Right atrium auricular region (tissue), 2 donors: ENCODE measurements at places on chromosomes 12 and 14. TPM values are rescaled to one million over a fixed set of nuclear protein-coding genes. Genes with fewer than 3 reads are reported as not detected.
A peak's percentile ranks its signal among the peaks of the same experiment; 100 is the strongest.

GRCh38 chr14:90538095-90538494 lies 141.3 kb downstream of the CALM1 start:
- peaks cover 13% of the 10 kb centered on the region for H3K36me3 ChIP-seq
- H3K4me3 ChIP-seq: no peak overlapping the region
- H3K4me1 ChIP-seq: peaks cover 42% of the 10 kb centered on the region
- no peak overlapping the region for H3K27ac ChIP-seq
- H3K27me3 ChIP-seq: no peaks in the 10 kb centered on the region

GRCh38 chr12:130955238-130955816 lies 1.6 kb downstream of the ADGRD1 start:
- no peaks in the 10 kb centered on the region for H3K27me3 ChIP-seq
- DNase-seq: peak; percentile 81
- H3K4me1 ChIP-seq: peaks cover 60% of the 10 kb centered on the region
- peak overlapping the region; percentile 94 for H3K27ac ChIP-seq
- peak overlapping the region; percentile 69 for H3K4me3 ChIP-seq

The PTGER2 gene
- total RNA-seq: 0.44 TPM

The NEDD1 gene
- 11.9 TPM for total RNA-seq

DNA sequence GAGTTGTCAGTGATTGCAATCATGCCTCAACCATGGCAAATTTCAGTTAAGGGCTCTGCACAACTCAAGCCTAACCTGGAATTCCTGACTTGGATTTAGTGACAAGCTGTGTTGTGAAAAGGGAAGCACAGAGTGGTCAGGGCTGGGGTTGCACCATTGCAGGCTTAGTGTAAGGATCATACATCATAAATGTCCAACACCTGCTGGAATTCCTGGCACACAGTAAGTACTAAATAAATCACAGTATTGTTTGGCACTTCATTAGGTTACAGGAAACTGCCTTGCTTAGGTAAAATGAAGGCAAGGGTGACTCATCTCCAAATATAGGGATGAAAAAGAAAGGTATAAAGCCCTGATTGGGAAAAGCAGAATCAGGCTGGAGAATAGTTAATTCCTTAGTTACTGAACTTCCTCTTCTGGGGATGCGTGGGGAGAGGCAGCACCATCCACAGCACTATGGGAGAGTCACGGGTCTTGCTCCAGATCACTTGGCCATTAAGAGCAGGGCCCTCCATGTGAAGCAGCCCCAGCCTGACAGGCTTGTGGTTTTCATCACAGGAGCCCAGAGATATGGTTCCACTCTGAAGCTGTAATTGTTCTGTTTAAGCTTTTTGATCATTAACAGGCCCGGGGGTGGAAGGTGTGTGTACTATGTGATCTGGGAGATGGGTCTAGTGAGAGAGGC lies 39.7 kb downstream of the SLC8A3 start:
- no peaks in the 10 kb centered on the region for H3K36me3 ChIP-seq
- H3K4me3 ChIP-seq: no peak overlapping the region
- no peaks in the 10 kb centered on the region for H3K27me3 ChIP-seq
- no peak overlapping the region for H3K27ac ChIP-seq

DNA sequence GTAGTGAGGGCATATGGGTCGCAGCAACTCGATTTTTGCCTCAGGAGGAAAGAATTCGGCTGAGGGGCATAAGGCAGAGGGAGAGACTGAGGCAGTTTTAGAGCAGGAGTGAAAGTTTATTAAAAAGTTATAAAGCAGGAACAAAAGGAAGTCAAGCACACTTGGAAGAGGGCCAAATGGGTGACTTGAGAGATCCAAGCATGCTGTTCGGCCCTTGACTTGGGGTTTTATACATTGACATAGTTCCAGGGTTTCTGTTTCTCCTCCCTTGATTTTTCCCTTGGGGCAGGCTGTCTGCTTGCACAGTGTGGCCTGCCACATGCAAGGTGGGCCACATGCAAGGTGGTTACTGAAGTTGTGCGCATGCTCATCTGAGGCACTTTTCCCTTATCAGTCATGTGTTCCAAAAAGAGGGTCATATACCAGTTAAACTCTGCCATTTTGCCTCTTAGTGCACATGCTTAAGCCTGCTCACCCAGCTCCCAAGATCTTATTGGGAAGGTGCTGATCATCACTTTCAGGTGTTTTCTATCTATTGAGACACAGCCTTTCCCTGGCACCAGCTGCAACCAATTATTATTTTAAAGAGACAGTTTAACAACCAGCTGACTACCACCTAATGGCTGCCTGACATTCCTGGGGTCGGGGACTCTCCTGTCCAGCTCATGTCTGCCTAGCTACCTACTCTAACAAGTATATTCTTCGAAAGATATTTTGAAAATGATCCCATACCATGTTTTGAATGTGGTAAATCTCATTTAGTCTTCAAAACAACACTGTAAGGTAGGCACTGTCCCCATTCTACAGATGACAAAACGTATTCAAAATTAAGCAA lies 19.9 kb downstream of the PTGER2 start:
- no peak overlapping the region for H3K4me3 ChIP-seq
- H3K4me1 ChIP-seq: no peaks in the 10 kb centered on the region
- no peaks in the 10 kb centered on the region for H3K36me3 ChIP-seq
- no peak for DNase-seq
- no peaks in the 10 kb centered on the region for H3K27me3 ChIP-seq

DNA sequence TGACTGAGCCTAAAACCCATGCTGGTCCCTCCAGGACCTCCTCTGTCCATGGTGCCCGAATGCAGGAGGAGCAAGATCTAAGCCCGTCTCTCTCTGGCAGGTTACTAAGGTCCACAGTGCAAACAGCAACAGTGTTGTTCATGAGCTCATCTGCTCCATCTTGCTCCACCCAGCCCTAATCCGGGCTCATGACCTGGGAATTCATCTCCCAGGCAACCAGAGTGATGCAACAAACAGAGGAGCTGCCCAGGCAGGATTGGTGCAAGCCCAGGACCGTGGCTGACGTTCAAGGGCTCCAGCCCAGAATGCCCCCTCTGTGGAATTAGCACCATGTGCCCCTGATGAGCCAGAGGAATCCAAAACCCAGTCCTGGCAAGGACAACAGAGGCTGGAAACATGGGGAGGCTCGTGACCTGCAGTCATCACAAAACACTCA lies 29.9 kb downstream of the HSPB8 start:
- no peaks in the 10 kb centered on the region for H3K36me3 ChIP-seq
- no peaks in the 10 kb centered on the region for H3K27me3 ChIP-seq
- no peak overlapping the region for H3K4me3 ChIP-seq
- peak; percentile 96 for DNase-seq
- H3K4me1 ChIP-seq: no peaks in the 10 kb centered on the region

- DNase-seq: no peak
- H3K4me1 ChIP-seq: no peaks in the 10 kb centered on the region
- no peak overlapping the region for H3K27ac ChIP-seq
- no peak overlapping the region for H3K4me3 ChIP-seq
- peaks cover 6% of the 10 kb centered on the region for H3K36me3 ChIP-seq
- H3K27me3 ChIP-seq: no peaks in the 10 kb centered on the region
Measured at GRCh38 chr14:49755378-49755777, 12.6 kb upstream of the KLHDC2 start.

GRCh38 chr14:33016613-33017012 lies 77.9 kb downstream of the NPAS3 start:
- H3K36me3 ChIP-seq: no peaks in the 10 kb centered on the region
- no peaks in the 10 kb centered on the region for H3K4me1 ChIP-seq
- no peaks in the 10 kb centered on the region for H3K27me3 ChIP-seq
- no peak overlapping the region for H3K27ac ChIP-seq
- DNase-seq: no peak

DNA sequence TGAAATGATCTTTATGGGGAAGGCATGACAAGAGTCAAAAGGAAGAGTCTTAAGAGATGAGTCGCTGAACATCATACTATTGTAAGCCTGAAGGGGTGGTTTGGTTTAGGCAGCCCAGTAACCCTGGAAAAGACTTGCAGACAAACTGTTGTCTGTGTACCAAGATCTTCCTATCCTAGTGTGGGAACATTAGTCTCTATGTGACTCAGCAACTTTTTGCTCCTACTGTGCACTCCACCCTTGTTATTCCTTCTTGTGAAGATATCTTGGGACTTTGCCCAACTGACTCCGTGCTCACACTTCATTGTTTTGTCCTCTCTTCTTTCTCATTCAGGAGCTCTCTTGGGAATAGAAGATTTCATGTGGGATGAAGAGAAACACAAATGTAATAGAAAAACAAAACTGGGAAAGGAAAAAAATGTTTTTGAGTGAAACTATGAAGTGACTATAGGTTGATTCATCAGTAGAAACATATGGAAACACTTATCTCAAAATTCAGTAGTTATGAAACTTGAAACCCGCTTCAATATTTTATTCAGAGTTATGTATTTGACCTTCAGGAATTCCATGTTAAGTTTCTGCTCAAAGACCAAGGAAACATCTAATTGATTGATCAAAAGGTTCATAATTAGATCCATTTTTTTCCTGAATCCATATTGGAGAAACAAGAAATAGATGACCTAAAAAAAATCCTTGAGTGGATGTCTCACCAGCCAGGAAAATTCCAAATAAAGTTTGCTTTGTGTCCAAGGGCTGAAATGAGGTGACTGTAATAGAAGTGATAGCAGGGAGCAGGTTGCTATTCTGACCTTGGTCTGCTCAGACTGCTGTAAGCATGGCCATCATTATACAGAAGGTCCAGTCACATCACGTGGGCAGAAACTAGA lies 67.2 kb downstream of the BTG1 start:
- H3K4me3 ChIP-seq: no peak overlapping the region
- no peak for DNase-seq
- peak overlapping the region; percentile 79 for H3K27ac ChIP-seq
- H3K27me3 ChIP-seq: no peaks in the 10 kb centered on the region
- no peaks in the 10 kb centered on the region for H3K4me1 ChIP-seq

GRCh38 chr12:131673888-131674257 lies 37.0 kb upstream of the SFSWAP start:
- H3K4me3 ChIP-seq: no peak overlapping the region
- no peaks in the 10 kb centered on the region for H3K4me1 ChIP-seq
- no peaks in the 10 kb centered on the region for H3K36me3 ChIP-seq
- H3K27me3 ChIP-seq: no peaks in the 10 kb centered on the region
- no peak for DNase-seq
- H3K27ac ChIP-seq: no peak overlapping the region

DNA sequence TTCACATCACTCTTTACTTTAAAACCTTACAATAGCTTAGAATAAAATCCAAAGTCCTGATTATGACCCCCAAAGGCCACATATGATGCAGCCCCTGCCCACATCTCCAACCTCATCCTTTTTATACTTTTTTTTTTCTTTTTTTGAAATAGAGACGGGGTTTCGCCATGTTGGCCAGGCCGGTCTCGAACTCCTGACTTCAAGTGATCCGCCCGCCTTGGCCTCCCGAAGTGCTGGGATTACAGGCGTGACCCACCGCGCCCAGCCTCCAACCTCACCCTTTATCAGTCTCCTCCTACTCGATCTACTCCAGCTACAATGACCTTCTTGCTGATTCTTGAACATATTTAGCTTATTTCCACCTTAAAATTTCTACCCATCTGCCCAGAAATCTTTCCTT lies 1.2 kb upstream of the MAPKAPK5 start:
- H3K27ac ChIP-seq: peak overlapping the region; percentile 97
- peak overlapping the region; percentile 94 for H3K4me3 ChIP-seq
- peaks cover 10% of the 10 kb centered on the region for H3K36me3 ChIP-seq
- no peaks in the 10 kb centered on the region for H3K27me3 ChIP-seq
- peaks cover 37% of the 10 kb centered on the region for H3K4me1 ChIP-seq
- DNase-seq: no peak

DNA sequence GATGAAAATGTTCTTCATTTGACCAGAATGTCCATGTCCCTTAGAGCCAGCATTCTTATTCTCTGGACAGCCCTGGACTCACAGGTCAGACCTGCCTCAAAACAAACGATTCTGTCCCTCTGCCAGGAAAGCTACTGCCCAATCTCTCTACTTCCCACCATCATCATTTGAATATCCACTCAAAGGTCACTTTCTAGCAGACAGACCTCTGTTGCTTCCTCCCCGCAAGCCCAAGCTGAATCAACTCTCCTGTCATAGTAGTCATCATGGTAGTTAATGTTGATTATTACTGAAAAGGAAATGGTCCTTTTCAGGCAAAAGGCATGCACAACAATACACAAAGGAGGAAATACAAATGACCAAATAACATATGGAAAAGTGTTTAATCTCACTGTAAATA lies 39.6 kb upstream of the CPM start:
- no peak overlapping the region for H3K27ac ChIP-seq
- no peak overlapping the region for H3K4me3 ChIP-seq
- no peaks in the 10 kb centered on the region for H3K36me3 ChIP-seq
- H3K27me3 ChIP-seq: no peaks in the 10 kb centered on the region
- DNase-seq: no peak

DNA sequence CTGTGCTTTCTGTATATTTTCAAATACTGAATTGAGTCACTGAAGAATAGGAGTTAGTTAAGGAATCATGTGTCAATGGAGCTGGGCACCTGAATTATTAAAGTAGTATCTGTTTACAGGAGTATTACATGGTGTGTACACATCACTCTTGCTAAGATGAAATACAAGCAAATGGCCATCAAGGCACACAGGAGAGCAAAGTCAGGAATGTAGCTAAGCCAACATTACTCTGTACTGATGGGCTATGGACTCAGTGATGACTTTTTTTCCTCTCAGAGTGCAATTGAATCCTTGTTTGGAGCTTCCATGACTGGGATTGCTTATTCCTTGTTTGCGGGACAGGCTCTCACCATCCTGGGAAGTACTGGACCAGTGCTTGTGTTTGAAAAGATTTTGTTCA lies 45.5 kb downstream of the SLC4A8 start:
- no peaks in the 10 kb centered on the region for H3K4me1 ChIP-seq
- H3K27ac ChIP-seq: no peak overlapping the region
- H3K27me3 ChIP-seq: no peaks in the 10 kb centered on the region

GRCh38 chr12:27566159-27566558 lies 42.2 kb downstream of the PPFIBP1 start:
- no peak for DNase-seq
- no peaks in the 10 kb centered on the region for H3K27me3 ChIP-seq
- no peaks in the 10 kb centered on the region for H3K36me3 ChIP-seq
- no peak overlapping the region for H3K4me3 ChIP-seq
- H3K4me1 ChIP-seq: no peaks in the 10 kb centered on the region
- H3K27ac ChIP-seq: no peak overlapping the region

The GALNT8 gene
- 2.0 TPM for total RNA-seq

The RNU4-1 gene
- not detected for total RNA-seq

DNA sequence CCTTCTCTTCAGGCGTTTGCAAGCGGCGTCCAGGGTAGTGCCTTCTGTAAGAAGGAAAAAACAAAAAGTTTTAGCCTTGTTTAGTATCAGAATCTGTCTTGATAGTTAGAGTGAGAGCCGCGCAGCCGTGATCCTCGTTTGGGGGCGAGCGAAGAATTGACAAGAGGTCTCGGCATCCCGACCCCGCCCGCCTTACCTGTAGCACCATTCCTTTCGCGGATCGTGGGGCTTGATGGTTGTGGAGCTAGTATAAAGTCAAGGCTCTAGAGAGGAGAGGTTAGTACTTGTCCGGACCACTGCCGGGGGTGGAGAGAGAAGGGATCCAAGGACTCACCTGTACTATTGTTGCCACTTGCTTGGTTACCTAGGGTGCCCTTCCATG lies 494 bp downstream of the TMTC3 start:
- peak overlapping the region; percentile 69 for H3K4me3 ChIP-seq
- no peaks in the 10 kb centered on the region for H3K4me1 ChIP-seq

- H3K27me3 ChIP-seq: no peaks in the 10 kb centered on the region
- no peak overlapping the region for H3K4me3 ChIP-seq
- DNase-seq: no peak
Measured at GRCh38 chr12:41998436-41998835, 146.2 kb downstream of the GXYLT1 start.
